Tibial artery (tissue), 4 donors: ENCODE measurements at places on chromosomes 7 and 10.
A peak's percentile ranks its signal among the peaks of the same experiment; 100 is the strongest.

DNA sequence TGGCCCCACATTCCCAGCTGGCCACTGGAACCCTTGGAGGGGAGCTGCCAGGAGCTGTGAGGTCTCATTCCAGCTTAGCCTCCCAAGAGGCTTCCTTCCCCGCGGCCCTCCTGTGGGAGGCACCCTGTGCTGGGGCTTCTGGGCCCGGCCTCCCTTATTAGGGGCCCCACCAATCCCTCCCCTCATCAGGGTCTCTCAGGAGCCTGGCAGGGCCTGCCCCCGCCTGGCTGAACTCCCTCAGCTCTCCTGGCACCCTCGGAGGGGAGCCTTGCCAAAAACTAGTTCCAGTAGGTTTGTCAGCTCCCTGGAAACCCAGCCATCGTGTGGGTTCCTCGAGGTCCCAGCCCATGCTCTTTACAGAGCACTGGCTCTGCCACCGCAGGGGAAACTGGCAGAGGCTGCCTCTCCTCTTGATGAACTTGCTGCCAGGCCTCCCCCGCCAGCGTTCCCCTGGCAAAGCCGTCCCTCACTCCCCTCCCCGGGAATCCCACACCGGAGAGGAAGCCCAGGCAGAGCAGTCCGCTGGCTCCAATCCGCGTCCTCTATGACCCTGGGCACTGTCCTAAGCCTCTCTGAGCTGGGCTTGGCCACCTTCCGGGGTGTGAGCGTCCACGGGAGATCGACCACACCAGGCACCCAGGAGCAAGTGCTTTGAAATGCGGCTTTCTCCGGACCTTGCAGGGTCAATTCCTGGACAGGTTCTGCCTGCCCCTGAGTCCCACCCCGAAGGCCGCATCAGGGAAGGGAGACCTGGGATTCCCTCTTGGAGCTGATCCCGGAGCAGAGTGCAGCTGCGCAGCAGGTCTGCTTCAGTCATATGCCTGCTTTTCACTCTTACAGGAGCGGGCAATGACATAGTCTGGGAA is 139.8 kb downstream of the ARHGAP22 start:
- peaks cover 8% of the 10 kb centered on the region for H3K27me3 ChIP-seq
- H3K4me3 ChIP-seq = peak overlapping the region; percentile 24
- DNase-seq = no peak
- H3K36me3 ChIP-seq = no peaks in the 10 kb centered on the region
- H3K4me1 ChIP-seq = peaks cover 37% of the 10 kb centered on the region

DNA sequence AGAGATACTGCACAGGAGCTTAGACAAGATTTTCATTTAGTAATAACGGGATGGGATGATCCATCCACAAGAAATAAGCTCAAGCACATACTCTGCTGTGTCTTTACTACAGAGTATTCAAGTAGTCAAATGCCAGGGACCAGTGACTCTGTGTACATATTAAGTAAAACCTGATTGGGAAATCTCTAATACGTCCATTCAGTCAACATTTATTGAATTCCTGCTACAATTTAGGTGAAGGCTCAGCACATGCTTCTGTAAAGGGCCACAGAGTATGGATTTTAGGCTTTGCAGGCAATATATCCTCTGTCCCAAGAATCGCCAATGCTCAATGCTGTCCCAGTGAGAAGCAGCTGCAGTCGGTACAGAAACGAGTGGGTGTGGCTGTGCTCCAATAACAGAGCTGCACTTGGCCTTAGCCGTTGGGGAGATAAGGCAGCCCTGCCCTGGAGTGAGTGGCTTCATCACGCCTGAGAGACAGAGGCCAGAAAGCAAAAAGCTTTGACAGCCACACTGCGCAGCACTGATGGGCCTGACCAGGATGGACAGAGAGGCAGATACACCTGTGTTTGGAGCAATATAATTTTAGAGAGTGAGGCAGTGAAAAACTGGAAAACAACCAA is 186.8 kb downstream of the PARD3 start:
- no peaks in the 10 kb centered on the region for H3K27me3 ChIP-seq
- no peak overlapping the region for H3K27ac ChIP-seq
- no peaks in the 10 kb centered on the region for H3K36me3 ChIP-seq
- no peaks in the 10 kb centered on the region for H3K4me1 ChIP-seq
- peak; percentile 45 for DNase-seq

- H3K36me3 ChIP-seq = no peaks in the 10 kb centered on the region
- H3K27ac ChIP-seq = no peak overlapping the region
- no peak overlapping the region for H3K4me3 ChIP-seq
- no peaks in the 10 kb centered on the region for H3K4me1 ChIP-seq
- no peaks in the 10 kb centered on the region for H3K27me3 ChIP-seq
Observed at GRCh38 chr10:59470570-59470969, 108.2 kb upstream of the FAM13C start.

- H3K4me3 ChIP-seq = no peak overlapping the region
- H3K36me3 ChIP-seq = no peaks in the 10 kb centered on the region
- no peak overlapping the region for H3K27ac ChIP-seq
- H3K4me1 ChIP-seq = peaks cover 25% of the 10 kb centered on the region
- DNase-seq = no peak
Observed at GRCh38 chr10:63558132-63558784, 37.1 kb downstream of the REEP3 start.
